Hippocampal formation (tissue), 2 donors: ENCODE measurements at places on chromosomes 6 and 20.

- no peak for DNase-seq
These were observed 970 bp upstream of the CABLES2 start for GRCh38 chr20:62408055-62408454.

DNA sequence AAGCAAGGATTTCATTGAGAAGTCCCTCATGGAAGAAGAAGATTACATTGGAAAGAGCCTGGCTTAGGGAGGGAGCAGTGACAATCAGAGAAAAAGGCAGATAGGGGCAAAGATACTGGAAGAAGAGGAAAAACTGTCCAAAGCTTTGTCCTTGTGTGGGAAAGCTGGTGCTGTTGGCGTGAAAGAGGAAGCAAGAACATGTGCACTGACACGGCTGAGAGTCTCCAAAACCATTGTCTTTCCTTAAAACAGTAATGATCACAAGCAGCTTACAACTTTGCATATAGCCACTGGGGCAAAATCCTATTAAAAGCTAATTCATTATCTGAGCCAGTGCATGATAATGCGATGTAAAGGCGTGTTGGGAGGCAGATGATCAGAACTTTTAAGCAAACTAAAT, 85.1 kb upstream of the ESR1 start:
- DNase-seq: no peak

DNA sequence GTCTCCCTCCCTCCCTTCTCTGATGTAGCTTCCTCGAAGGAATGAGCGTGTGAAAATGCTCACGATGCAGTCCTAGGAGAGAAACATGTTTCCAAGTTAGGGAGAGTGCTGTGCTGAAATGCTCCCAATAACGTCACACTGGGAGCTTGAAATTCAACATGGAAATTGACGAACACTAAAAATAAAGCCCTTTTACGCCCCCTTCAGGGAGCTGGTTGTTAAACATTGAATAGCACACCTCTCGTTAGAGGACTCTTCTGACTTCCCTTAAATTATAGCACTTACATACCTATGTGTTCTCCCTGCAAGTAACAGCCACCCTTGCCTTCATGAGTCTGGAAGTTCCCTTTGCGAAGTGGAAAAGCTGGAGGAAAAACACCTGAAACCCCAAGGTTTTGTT, 88.6 kb downstream of the BFSP1 start:
- DNase-seq: no peak

GRCh38 chr20:11117808-11118528, 444.2 kb upstream of the JAG1 start:
- DNase-seq: no peak

GRCh38 chr6:73394577-73395354, at the start of gene DDX43:
TSS of gene DDX43 (plus strand) at chr6:73394828. CDS start at chr6:73394906, 78 bp downstream.
- no peak for DNase-seq

- DNase-seq: no peak
These were observed 108.3 kb upstream of the SLC24A3 start for GRCh38 chr20:19104186-19104585.

DNA sequence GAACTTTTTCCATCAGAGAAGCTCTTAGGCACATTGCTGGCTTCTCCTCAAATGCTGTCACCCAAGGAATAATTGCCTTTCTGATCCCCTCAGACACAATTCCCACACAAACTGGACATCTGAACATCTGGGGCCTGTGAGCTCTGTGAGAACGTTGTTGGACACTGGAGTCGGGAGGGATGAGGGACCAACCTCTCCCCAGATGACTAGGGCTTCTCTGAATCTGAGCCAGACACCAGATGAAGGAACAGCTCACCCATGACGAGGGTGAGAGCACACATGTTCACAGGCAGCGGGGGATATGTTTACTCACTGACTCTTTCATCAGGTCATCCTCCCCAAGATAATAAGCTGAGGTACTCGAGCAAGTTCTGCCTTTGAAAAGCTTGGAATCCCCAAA, 283.9 kb upstream of the SUPT3H start:
- no peak for DNase-seq

DNA sequence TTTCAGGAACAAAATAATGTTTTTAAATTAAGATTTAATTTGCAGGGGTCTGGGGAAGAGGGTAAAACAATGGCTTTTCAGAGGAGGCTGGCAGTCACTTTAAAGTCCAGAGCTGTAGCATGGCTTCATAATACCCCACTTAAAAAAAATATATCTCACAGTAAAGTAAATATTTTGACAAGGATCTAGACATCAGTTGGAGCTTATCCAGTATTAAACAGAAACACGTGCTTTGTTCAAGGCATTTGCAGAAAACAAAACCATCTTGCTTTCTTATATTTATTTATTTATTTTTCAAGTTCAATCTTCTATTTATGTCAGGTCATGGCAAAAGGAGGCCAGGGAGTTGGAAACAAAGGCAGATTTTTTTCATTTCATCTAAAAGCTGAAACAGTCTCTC, 53.3 kb upstream of the PRL start:
- DNase-seq: no peak

GRCh38 chr6:43386492-43386891, 17.0 kb upstream of the ZNF318 start:
- DNase-seq: peak; percentile 17

- DNase-seq: no peak
These were observed 571 bp downstream of the ITCH start for GRCh38 chr20:34363465-34364222.

DNA sequence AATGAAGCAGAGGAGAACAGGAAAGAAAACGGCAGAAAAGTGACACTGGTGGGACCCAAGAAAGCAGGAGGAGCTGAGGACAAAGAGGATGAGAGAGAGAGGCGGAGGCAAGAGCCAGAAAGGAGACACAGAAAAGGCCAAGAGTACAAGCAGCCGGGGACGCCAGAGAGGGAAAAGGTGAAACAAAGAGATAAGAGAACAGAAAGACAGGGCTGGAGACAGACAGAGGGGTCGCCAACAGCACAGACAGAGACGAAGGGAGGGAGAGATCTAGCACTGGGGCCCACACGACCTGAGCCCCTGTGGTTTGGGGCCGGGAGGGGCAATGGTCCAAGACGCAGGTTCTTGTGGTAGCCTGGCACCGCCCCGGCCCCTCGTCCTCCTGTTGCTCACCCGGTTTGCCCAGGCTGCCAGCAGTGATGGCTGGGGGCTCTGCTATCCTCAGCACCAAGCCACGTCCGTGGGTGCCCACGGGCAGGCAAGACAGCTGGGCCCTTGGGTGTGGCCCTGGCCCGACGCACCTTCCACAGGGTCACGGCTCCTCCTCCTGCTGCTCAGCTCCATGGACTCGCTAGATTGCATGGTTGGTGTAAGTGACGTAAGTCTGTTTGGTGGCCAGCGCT, 123.5 kb downstream of the GRM4 start:
- no peak for DNase-seq

- DNase-seq: no peak
These were observed 54.7 kb upstream of the LYRM2 start for GRCh38 chr6:89693207-89693606.

- DNase-seq: no peak
These were observed 50.0 kb upstream of the SCGN start for GRCh38 chr6:25601800-25602673.

- no peak for DNase-seq
These were observed at the start of gene TMEM200A for GRCh38 chr6:130365166-130366106. TSS of gene TMEM200A (plus strand) at chr6:130366017. CDS start at chr6:130440423, 74,406 bp downstream.

GRCh38 chr20:14245368-14245970, 91.9 kb downstream of the FLRT3 start:
- DNase-seq: no peak

DNA sequence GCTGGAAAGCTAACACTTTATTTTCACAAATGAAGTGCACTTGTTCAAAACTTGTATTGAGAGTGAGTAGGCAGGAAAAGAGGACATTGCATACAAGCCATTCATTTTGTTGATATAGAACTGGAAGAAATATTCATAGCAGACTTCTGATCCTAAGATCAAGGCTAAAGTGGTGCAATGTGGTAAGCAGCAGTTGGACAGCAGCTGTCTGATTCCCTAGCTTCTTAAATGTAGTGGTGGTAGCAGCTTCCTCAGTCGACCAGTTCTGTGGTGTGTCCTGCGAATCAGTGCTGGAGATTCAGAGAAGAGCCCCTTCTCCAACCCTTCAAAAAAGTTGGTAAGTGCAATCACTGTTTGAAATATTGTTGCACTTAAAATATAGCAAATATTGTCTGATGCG, 281.7 kb upstream of the GJE1 start:
- DNase-seq: no peak

DNA sequence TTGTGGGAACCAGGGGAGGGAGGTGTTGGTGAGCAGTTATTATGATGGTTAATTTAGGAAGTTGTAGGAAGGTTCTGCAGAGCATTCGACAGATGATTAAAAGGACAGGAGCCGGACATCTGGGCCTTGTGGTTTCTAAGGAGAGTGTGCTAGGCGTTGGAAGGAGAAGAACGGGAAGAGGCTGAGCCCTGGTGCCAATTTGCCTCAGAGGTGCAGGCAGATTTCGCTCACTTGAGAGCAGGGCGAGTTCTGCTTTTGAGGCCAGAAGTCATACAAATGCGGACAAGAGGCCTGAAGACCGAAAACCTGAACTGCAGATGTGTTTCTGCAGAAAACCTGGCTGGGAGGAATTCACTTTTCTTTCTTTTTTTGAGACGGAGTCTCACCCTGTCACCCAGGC, 30.5 kb upstream of the RPS6KA2 start:
- no peak for DNase-seq

DNA sequence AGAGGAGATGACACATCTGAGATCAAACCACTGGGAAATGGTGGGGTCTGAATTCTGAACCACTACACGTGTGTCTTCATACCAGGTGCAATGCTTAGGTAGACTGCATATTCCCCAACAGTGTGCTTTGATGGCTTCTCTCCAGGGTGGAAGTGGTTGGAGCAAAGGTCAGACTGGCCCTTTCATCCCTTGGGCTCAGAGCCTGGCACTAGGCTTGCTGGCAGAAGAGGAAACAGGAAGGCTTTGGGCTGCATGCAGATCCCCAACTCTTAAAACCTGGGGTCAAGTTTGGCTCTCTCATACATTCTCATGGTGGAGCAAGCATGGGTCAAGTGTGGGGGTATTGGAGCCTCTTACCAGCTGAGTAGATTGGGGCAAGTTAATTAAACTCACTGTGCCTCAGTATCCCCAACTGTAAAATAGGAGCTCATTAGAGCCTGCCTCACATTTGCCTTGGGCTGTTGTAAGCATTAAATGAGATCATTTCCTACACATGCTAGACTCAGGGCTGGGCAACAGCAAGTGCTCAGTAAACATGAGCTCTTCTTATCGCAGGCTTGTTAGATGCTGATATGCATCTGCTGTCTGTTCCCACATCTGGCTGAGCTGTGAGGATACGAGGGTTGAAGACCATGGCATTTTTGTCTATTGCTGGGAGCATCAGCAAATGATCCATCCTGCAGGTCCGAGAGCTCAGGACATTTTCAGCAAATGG, 51.6 kb upstream of the FAM83D start:
- no peak for DNase-seq

- DNase-seq: no peak
These were observed 1.2 kb downstream of the ENTPD6 start for GRCh38 chr20:25196786-25197120.

DNA sequence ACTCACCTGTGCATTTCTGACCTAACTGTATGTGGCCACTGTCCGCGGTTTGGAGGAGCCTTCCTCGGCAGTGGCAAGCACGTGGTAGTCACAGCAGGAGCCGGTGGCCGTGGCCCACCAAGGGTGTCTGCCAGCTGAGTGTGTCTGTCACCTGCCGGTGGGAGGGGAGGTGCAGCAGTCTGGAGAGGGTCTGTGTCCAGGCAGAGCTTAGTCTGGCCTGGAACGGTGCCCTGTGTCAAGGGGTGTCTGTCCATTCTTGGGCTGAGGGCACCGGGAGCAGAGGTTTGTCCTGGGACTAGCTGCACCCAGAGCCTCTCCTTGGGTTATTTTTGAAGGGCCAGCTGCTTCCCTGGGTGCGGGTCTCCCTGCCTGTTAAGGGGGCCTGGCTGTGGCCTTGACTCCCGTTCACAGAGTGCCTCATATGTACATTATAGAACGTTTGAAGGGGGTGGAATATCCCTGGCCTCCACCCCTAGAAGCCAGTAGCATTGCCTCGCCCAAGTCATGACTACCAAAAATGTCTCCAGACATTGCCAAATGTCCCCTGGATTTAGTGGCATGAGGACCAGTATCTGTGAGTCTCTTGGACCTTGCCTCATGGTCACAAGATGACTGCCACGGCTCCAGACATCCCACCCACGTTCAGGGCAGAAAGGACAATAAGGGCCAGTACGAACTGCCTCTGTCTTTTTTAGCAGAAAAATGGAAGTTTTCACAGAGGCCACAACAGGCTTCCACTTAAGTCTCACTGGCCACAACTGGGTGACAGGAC, 5.2 kb downstream of the RBM38 start:
- no peak for DNase-seq

DNA sequence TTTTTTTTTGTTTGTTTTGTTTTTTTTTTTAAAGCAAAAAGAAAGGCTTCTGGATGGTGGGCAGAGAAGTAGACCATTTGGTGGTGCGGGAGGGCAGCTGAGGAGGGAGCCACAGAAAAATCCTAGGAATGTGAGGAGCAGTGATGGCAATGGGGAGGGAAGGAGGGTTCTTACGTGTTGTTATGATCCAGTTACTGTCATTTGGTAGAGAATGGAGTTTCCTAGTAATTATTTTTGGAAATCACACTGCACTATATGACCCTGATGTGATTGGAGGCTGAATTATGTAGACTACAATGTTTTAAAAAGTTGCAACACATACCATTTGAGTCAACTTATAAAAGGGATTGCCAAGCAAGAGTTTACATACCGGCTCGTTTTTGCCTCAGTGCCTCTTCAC, 22.1 kb downstream of the ADGRF5 start:
- no peak for DNase-seq

- no peak for DNase-seq
These were observed 7.1 kb downstream of the SPINT3 start for GRCh38 chr20:45508068-45508886.

DNA sequence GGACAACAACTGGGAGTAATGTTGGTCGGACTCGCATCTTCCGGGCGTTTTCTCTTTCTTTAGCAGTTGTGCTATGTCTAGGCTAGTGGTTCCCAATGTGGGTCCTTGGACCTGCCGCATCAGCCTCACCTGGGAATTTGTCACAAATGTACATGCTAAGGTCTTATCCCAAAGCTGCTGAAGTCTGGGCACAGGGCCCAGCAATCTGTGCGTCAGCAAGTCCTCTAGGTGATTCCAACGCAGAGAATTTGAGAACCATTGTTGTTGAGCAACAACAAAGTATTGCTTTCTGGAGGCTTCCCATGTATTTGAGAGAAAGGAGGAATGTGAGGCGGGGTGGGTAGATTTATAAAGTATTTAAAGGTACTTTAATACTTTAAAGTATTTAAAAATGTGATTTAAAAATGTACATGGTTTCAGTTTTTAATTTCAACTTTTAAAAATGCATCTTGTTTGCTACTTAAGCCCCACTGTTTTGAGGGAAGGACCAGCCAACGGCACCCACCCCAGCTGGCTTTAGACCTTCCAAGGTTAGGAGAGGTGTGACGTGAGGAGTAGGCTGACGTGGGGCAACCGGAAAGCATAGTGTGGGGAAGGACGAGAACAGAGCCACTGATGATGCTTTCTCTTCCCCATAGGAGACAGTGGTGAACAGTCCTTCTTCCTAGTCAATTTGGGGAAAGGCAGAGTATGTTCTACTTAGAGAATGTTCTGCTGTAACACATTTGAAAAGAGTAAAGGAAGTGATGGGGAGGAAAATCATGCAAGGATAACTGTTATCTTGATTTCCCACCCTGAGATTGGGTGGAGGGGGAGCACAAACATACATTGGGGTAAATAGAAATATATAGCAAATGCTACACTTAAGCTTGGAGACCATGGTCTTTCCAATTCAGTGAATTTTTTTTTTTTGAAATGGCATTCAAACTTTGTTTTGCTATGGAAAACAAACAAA, 4.3 kb downstream of the UST start:
- DNase-seq: no peak

- DNase-seq: no peak
These were observed 236.8 kb downstream of the PACRG start for GRCh38 chr6:162964488-162965140.
